ENCODE measurements at places on chromosomes 2 and 18.
A peak's percentile ranks its signal among the peaks of the same experiment; 100 is the strongest.

DNA sequence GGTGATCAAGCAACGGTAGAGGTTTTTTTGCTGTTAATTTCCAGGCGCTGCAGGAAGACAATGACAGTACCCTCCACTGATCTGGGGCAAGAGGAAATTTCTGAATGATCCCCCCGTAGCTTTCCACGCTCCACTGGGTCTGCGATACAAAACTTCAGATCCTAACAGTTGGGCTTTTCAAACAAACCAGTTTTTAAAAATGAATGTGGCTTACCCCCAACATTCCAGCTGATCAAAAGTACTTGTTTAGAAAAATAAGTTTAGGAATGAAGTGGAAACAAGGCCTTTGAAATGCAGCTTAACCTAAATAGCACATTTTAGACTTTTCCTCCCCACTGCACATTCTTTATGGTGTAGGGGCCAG, 5.7 kb downstream of the ZFP36L2 start:
- DNase-seq, result no peak

DNA sequence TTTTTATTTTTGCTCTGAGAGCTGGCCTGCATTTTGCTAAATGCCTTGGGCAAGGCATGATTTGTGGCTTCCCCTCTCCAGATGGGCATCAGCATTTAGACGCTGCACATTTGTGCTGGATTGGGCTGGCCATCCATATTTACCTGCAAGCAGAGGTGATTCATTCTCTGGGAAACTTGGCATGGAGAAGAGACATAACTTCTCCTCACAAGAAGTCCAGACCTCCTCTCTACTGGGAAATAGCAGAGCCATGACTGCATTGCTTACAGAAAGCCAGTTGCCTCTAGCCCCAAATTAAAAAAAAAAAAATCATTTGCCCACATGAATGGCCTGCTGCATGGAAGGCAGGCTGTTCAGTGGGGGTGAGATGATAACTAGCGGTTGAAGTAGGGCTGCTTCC, 120.1 kb downstream of the ACTR3 start:
- no peak for DNase-seq

DNA sequence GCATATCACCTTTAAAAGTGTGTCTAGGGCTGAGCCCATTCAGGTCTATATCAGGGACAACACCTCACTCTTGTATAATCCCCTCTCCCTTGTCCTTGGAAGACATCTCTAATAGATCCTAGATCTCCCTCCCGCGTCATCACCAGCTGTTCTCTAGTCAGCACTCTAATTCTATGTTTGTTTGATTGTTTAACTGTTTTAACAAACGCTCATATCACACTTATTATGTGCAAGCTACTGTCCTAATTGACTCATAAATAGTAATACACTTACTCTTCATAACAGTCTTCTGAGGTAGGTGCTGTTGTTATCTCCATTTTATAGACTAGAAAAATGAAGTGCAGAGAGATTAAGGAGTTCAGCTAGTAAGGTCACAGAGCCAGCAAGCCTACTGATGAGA, 1.6 kb upstream of the ERMN start:
- no peak for DNase-seq

DNA sequence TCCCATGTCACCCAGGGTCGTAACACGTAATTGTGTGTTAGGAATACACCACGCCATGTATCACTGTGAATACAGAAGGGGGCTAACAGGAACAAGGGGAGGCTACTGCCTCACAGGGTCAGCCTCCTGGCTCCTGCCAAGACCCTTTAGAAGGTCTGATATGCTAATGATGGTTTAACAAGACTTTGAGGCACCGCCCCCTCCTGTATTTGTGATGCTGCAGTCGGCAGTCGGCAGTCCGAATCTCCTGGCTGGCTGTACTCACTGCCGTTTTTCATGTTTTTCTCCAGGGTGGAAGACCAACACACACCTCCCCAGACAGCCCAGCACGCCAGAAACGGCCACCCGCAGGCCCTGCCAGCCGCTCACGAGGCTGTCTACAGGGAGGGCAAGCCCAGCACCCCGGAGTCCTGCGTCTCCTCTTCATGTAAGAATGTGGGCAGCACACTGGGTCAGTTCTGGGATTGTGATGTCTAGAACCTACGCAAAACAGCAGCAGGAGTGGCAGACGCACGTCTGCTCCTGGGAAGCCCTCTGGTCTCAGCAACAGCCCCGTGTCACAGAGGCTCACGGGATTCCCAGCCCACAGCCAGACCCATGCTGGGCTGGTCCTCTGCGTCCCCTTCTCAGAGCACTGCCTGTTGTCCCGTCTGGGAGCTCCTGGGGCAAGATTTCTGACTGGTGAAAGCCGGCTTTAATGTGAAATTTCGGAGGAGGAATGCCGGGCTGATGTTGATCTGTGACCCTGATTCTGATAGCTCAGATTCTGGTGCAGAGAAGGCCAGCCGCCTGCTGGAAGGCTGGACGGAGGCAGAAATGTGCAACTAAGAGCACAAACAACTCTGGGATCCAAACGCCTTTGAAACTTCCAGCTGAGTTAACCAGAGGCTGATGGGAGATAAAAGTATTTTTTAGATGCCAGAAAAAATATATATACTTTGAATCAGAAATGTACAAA, 39.7 kb upstream of the B3GNT7 start:
- DNase-seq, result peak; percentile 69

DNA sequence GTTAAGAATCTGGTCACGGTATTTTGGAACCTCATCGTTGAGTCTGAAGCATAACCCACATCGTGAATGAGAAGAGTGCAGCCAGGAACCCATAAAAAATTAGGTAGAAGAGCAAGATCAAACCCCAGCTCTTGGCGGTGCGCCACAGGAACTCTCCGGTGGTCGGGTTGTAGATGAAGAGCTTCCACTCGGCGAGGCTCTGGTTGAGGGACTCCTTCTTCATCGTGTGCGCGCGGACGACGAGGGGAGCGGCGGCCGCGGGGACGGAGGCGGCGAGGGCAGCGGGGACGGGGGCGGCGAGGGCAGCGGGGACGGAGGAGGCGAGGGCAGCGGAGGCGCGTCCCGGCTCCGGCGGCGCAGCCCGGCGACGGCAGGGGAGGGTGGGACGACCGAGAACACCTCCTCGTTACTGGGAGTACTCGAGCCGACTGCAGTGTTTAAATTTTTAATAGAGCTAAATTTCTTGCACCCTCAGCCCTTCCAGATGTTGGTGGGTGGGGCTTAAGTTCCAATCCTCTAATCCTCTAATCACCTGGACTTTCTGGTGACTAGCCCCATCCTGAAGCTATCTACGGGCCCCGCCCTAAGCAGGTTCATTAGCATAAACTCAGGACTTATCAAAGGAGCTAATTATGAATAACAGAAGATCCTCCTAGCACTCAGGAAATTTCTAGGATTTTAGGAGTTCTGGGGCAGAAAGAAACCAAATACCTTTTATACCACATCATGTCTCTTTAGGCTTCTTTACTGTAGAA, 20.4 kb upstream of the PAPOLG start:
- no peak for DNase-seq

- no peak for DNase-seq
Observed at GRCh38 chr2:234029150-234029733, 21.3 kb upstream of the SPP2 start.

GRCh38 chr2:22901471-22902179, 483.4 kb upstream of the KLHL29 start:
- DNase-seq, result no peak

DNA sequence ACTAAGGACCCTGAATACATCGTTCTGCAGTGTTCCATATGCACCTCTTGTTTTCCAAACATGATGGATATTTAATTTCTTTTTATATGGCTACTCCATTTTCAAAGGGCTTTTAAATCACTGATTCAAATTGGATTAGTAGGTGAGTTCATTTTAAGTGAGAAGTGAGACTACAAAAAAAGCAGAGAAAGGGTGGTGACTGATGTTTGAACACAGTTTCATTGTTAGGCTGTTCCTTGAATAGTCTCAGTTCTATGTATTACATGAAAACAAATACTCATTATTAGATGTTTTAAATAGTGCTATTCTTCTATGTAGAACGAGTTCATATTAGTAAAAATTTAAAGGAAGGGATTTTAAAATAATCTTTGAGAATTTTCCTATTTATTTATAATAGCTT, 72.7 kb upstream of the STON1 start:
- no peak for DNase-seq

DNA sequence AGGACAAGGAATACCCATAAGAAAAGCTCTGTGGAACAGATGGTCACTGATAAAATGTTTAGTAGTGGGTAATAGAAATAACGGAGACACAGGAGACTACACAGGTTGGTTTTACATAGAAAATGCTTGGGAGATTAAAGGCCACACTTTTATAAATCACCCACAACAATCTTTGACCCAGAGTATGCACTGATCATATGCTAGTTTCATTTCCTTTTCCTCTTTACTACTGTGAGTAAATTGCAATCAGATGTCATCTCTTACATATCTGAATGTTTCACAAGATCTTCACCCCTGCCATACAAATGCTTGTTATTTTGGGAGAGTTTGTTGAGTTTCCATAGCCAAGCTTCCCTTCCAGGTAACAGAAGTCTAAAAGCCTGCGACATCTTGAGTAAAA, 978.4 kb upstream of the KLHL29 start:
- DNase-seq, result no peak

DNA sequence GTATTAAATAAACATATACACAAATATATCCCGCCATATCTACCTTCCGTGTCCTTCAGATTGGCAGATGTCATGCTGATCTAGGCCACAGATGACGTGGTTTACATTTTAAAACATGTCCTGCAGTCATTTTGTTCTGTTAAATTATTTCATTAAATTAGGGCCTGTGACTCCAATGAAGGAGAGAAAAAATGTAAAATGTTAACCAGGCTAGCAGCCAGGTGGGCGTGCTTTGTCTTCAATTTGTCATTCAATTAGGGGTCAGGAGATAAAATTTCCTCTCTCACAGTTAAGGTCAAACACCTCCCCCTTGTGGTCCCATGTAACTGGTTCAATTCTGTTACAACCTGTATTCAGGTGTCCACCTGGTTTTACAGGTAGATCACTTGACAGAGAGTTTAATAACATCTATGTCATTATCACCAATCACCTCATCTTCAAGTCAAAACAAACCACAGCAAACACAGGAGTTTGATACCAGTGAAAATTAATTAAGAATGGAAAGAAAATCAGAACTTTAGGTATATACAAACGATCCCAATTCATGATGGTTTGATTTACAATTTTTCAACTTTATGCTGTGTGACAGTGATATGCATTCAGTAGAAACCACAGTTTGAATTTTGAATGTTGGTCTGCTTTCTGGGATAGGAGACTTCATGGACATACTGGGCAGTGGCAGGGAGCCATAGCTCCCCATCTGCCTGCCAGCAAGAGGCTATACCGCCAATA, 339.4 kb downstream of the CMPK2 start:
- DNase-seq, result no peak

DNA sequence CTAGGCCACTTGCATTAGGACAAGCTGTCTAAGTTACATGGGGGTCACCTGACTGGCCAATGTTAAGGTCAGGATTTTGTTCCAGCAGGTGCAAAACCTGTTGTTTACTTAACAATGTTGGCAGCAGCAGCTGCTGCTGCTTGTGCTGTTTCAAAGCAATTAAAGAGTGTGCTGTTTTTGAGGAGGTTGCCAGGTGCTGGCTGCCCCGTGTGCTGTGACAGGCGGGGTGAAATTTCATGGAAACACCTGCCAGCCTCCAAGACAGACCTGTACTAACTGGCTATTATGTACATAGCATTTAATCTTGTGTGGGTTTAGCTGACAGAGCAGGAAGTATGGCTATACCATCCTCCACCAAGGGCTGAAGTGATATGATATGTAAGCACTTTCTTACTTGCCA, 224.9 kb downstream of the ASXL3 start:
- no peak for DNase-seq

GRCh38 chr2:121134728-121135127, 150.3 kb downstream of the TFCP2L1 start:
- no peak for DNase-seq

- DNase-seq, result no peak
Observed at GRCh38 chr2:42008241-42008921, 39.4 kb upstream of the PKDCC start.

- DNase-seq, result no peak
Observed at GRCh38 chr2:111952871-111953452, 54.6 kb downstream of the MERTK start.

GRCh38 chr2:217897091-217897715, 105.6 kb downstream of the TNS1 start:
- no peak for DNase-seq

DNA sequence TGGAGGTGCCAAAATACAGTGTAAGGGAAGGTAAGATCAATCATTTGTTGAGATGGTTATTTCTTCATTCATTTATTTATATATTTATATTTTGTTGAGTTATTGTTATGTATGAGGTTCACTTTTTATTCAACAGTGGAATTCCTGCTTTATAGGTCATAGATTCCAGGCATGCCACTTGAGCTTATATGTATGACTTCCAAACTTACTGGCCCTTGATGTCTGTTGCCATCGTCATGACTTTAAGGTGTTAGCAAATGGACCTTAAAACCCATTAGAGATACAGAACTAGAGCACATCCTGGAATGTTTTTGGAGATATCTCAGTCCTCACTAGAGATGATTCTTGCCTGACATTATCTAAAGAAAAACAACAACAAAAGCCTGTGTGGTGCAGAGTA, 25.9 kb downstream of the CCDC85A start:
- no peak for DNase-seq

GRCh38 chr2:208315081-208315788, 49.2 kb downstream of the PIKFYVE start:
- DNase-seq, result no peak

- DNase-seq, result no peak
Observed at GRCh38 chr18:48419277-48420022, 10.3 kb upstream of the ZBTB7C start.

- no peak for DNase-seq
Observed at GRCh38 chr2:9908639-9909038, 42.9 kb upstream of the GRHL1 start.

DNA sequence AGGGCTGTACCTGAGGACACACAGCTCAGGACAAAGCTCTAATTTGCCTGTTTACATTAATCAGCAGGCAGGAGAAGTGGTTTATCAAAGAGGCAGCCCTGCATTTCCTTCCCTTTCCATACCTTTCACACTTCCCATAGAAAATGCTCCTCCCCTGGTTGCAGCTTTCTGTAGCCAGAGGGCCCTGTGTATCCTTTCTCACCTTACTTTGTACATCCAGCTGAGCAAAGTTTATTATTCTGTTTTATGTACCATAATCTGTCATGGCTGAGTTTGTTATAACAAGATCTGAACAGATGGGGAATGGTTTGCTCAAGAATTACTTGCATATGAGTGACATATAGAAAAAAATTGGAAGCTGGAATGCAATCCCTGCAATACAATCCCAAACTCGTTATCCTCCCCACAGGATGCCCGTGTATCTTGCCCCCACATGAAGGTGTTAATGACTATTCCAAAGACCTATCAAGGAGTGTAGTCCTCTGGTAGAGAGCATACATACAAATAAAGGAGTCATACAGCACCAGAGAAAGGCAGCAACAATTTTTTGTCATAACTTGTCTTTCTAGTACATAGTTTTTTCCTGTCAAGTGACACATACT, 1025.8 kb upstream of the KLHL29 start:
- no peak for DNase-seq

DNA sequence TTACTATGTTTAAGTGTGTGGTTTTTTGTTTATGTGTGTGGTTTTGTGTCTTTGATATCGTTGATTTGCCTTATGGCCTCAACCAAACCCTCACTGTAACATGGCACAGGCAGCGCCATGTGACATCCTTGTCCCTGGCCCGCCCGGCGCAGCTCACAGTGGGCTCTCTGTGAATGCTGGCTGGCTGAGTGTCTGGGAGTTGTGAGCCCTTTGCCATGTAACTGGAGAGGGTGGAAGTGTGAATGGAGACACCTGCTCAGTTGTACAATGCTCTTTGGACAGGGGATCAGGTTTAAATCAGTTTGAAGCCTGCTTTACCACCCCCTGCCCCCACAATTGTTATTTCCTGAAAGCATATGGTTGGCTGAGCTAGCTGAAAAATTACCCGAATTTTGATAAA, 41.8 kb downstream of the TCF7L1 start:
- DNase-seq, result no peak

- DNase-seq, result no peak
Observed at GRCh38 chr2:170548304-170548703, 166.8 kb upstream of the SP5 start.

Measured in smooth muscle cell of the brain vasculature (primary cell).